Omental fat pad (tissue), 4 donors: ENCODE measurements at places on chromosomes 2 and 18.

DNA sequence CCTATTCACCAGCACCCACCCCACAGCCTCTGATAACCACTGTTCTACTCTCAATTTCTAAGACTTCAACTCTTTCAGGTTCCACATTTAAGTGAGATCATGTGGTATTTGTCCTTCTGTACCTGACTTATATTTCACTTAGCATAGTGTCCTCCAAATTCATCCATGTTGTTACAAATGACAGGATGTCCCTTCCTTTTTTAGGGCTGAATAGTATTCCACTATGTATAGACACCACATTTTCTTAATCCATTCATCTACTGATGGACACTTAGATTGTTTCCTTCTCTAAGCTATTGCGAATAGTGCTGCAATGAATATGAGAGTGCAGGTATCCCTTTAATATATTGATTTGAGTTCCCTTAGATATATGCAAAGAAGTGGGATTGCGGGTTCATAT is 100.1 kb downstream of the EVA1A start:
- no peak for DNase-seq

DNA sequence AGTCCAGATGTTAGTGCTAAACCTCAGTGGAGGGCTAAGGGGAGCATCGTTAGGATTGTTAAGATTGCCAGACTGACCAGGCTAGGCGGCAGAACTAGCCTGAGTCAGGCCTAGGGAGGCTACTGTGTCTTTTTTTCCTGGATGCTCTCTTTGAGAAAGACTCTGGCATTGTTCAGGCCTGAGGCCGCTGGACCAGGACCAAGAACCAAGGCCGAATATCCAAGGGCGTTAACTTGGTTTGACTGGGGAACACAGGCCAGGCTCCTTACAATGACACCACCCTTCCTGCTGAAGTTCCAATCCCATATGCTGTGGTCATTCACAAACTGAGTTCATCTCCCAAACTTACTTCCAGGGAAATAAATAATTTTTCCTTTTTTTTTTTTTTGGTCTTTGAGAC is 10.6 kb downstream of the HTRA2 start:
- no peak for DNase-seq

GRCh38 chr2:136117391-136117841 is 533 bp downstream of the CXCR4 start:
- DNase-seq = no peak

DNA sequence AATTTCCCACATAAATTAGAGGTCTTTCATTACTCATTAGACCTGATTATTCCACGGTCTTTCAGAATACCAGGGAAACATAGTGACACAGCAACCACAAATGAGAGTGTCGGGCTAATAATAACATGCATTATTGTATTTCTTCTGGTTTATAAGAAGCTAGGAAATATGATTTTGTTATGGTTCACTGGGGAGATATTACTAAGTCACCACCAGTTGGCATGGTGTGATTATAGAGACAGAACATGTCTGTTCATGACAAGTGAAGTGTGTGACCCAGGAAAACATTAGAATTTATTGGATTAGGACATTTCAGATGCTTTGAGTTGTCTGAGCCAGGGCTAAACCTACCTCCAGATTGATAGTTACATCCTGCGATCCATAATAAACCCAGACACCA is 494.4 kb downstream of the FBXO15 start:
- DNase-seq = no peak

DNA sequence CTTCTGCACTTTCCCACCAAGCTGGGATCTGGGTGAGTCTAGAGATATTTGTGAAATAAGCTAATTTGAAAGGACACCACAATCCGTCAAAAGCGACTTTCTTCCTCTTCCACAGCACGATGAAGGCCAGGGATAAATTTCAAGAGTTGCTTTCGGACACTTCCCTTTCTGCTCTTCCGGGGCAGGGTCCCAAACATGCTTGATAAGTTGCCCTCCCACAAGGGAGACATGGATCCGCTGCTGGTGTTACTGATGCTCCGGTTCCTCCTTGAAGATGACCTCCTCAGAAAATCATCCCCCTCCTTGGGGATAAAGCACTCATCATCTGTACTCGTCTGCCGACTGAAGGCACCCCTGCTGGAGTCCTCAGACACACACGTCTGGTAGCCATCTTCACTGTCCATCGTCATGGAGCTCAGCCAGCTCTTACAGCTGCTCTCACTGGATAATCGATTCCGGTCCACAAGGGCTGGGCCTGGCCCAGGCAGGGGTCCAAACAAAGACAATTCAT is 28.2 kb downstream of the CYTIP start:
- DNase-seq = no peak

GRCh38 chr2:174035117-174035635 is 70.0 kb upstream of the SP3 start:
- DNase-seq = no peak

DNA sequence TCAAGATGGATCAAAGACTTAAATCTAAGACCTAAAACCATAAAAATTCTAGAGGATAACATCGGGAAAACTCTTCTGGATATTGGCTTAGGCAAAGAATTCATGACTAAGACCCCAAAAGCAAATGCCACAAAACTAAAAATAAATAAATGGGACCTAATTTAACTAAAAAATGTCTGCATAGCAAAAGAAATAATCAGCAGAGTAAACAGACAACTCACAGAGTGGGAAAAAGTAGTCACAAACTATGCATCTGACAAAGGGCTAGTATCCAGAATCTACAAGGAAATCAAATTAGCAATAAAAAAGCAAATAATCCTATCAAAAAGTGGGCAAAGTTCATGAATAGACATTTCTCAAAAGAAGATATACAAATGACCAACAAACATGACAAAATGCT is 18.2 kb upstream of the ASB18 start:
- DNase-seq = no peak

DNA sequence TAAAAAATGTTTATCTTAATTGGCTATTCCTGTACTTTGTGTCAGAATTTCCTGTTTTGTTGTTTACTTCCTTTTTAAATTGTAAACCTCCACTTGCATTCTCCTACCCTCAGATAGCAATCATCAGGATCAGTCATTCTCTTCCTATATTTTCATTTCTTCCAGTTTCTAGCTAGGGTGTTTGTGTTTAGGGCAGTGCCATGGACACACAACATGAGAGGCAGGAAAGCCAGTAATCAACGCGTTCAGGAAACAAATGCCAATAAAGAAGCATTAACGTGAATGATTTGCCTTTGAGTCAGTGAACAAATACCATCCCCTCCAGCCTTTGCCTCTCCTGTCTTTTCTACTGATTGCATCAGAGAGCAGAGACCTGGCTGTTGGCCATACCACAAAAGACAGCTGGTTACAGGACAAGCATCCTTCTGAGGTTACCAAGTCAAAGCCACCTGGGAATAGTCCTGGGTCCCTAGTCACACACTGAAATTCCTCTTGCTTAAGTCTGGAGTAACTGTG is 56.7 kb upstream of the FHL2 start:
- no peak for DNase-seq

DNA sequence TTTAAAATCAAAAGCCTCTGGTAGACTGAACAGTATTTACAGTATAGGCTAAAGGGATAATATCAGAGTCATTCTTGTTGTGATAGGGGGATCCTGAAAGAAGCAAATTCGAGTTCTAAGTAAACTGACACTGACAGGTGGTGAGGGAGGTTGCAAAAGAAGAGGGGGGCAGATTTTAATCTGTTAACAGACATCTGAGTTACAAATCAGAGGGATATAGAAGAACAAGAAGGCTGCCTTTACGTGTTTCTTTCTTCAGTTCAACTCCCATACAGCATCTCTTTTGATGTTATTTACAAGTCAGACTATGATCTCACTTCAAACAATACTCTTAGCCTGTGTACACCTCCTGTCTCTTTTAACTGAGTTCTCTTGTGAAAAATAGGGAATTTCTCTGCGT is 16.3 kb upstream of the ITGA4 start:
- DNase-seq = no peak

GRCh38 chr2:76323381-76323780 is 612.7 kb upstream of the GCFC2 start:
- no peak for DNase-seq

GRCh38 chr2:159933727-159934049 is 128.7 kb downstream of the PLA2R1 start:
- DNase-seq = no peak

GRCh38 chr2:157413326-157414035 is 30.4 kb downstream of the CYTIP start:
- no peak for DNase-seq

GRCh38 chr2:168717790-168718502 is 84.5 kb upstream of the NOSTRIN start:
- DNase-seq = no peak

- no peak for DNase-seq
These were observed 102.3 kb upstream of the SMAD7 start for GRCh38 chr18:49052891-49053644.

- no peak for DNase-seq
These were observed 1602.8 kb upstream of the DDX18 start for GRCh38 chr2:116211719-116212118.

- no peak for DNase-seq
These were observed 50.3 kb downstream of the PTGR3 start for GRCh38 chr18:75158465-75159237.

- no peak for DNase-seq
These were observed 38.8 kb downstream of the ADAM23 start for GRCh38 chr2:206482123-206482522.

- DNase-seq = no peak
These were observed 1031.8 kb upstream of the ZEB2 start for GRCh38 chr2:145551686-145552085.

GRCh38 chr2:111127351-111127750 is 6.6 kb downstream of the BCL2L11 start:
- no peak for DNase-seq

DNA sequence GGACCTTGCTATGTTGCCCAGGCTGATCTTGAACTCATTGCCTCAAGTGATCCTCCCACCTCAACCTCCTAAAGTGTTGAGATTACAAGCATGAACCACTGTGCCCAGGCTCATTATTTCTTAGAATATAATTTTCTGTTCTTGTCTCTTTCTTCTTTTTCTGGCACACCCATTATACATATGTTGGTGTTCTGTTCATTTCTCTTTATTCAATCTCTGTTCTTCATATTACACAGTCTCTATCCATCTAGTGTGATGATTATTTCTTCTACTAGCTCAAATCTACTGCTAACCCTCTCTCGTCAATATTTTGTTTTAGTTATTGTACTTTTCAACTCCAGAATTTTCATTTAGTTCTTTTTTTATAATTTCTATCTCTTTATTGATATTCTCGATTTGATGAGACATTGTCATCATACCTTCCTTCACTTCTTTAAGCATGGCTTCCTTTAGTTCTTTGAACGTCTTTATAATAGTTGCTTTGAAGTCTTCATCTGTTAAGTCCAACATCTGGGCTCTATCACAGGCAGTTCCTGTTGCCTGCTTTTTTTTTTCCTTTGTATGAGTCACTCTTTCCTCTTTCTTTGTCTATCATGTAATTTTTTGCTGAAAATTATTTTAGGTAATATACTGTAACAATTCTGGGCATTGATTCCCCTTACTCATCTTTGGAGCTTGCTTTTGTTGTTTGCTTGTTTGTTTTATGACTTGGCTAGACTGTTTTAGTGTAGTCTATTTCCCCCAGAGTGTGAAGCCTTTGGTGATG is 196.4 kb upstream of the NABP1 start:
- no peak for DNase-seq

DNA sequence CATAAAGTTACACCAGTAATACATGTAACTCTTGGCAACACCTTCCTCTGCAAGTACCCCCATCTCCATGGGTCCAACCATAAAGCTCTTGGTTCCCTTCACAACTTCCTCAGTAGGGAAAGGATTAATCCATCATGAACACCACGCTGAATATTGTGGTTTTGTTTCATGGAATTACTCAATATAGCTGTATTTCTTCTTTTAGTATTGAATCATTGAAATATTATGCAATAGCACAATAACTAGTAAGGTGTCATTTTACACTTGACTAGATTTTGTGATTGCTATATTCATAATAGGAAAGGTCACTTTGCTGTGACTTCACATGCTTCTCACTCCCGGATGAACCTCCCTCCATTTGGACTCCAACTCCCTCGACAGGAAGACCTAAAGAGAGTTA is 29.7 kb upstream of the PID1 start:
- no peak for DNase-seq

GRCh38 chr18:76565238-76566173 is 70.5 kb upstream of the ZNF516 start:
- DNase-seq = peak; percentile 44

DNA sequence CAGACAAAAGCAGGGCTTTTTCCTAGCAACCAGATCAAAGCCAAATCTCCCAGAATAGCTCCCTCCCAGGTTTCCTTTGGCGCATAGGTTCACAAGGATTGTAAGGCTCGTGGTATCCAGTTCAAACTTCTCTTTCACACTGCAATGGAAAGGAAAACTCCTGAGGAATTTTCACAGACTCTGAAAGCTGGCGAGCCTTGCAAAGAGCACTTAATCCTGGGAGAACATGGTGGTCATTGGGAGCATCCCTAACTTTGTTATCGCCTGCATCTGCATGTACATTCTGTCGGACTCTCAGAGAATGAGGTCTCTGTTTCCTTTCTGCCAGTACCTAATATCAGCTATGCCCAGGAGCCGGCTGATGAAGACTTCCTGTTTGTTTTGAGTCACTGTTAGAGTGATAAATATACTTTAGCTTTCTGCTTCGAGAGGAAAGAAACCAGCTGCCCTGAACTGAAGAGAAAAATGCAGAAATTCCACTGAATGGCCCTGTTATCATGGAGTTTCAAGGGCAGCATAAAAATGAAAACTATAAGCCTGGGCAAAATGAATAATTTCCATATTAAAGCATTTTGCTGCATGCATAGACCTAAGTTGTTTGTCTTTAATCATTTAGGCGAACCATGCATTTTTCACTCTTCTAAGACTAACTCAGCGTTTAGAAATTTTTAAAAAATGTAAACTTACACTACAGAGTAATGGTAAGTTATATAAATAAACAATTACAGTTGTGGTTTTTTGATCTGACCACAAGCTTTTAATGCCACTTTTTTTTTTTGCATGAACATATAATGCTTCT is 76.4 kb upstream of the ZEB2 start:
- DNase-seq = no peak

DNA sequence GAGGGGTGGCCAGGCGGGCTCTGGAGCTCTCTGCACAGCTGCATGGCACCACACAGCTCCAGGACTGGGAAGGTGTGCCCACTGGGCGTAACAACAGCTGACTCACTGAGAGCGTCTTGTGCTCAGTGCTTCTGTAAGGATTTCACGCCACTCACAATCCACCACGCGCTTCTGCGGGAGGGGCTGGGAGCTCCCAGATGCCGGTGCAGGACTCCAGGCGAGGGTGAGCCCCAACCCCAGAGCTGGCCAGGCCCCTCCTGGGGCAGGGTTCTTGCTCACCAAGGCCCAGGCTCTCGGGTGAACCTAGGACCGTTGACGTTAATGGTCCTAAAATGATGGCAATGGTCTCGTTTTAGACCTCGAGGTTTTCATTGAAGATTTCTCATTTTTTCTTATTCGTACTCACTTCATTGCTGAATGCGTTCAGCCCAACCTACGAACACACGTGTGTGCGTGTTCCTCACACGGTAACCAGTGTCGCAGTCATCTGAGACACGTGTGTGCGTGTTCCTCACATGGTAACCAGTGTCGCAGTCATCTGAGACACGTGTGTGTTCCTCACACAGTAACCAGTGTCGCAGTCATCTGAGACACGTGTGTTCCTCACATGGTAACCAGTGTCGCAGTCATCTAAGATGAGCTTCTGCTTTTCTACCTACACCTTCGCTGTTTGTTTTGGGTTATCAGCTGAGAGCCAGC is 38.4 kb upstream of the ZNF236 start:
- DNase-seq = no peak

GRCh38 chr2:214077727-214078126 is 333.1 kb upstream of the VWC2L start:
- no peak for DNase-seq
